ENCODE measurements at places on chromosomes 1 and 21.

GRCh38 chr1:208737161-208737560, 493.0 kb upstream of the PLXNA2 start:
- DNase-seq = no peak

DNA sequence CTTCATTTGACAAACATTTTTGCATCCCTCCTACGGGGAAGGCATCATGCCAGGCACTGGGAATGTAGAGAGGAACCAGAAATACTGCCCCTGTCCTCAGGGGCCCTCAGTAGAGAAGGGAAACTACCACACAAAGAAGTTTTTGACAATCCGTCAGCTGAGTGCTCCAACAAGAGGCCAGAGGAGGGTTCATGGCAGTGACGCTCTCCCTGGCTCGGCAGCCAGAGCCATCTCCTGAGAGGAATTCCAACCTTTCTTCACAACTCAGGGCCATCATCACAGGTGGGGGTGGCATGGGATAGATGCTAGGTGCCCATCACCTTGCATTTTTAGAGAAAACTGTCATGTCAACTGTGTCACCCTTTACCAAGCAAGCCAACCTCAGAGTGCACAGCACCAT, 154.1 kb downstream of the HIVEP3 start:
- no peak for DNase-seq

DNA sequence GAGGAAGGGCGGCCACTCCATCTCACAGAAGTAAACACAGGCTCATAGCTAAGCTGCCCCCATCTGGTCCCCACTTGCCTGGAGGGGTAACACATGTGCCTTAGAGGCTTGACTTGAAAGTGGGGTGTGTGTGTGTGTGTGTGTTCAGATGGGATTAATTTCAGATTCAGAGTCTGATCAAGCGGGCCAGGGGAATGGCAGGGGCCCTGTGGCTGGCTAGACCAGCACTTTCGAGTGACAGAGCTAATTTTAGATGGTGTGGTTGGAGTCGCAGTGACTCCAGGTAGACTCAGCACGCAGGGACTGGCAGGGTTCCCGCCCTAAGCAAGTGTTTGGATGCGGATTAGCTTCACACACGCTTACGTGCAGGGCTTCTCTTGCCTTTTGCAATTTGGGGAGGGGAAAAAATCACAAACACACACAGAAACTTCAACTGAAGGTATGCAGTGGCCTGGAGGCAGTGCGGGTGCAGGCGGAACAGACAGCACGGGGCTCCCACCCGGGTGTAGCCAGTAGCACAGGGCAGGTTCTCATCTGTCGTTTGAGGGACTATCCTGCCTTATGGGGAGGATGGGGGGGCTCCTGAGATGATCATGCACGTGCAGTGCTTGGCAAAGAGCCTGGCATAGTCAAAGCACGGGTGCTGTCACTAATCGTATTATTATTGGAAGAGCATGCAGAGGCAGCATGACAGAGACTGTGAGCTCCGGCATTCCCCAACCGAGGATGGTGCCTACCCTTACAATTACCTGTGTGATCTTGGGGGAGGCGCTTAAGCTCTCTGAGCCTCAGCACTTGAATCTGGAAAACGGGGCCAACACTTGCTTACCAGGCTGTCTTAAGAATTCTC, 1.3 kb downstream of the EDN2 start:
- no peak for DNase-seq

- DNase-seq = peak; percentile 58
Measured at GRCh38 chr1:198681831-198682759, 43.3 kb downstream of the PTPRC start.

GRCh38 chr1:54460351-54460750, 54.2 kb upstream of the SSBP3 start:
- no peak for DNase-seq

Data from AG08396 (cell line).